ENCODE measurements at places on chromosomes 3 and 15. TPM values are rescaled to one million over a fixed set of nuclear protein-coding genes. Genes with fewer than 3 reads are reported as not detected.

CLDN18 gene
- 7.3 TPM for total RNA-seq

AP2M1 gene
- total RNA-seq, result 249 TPM

CAMKV gene
- 1.6 TPM for total RNA-seq

DNA sequence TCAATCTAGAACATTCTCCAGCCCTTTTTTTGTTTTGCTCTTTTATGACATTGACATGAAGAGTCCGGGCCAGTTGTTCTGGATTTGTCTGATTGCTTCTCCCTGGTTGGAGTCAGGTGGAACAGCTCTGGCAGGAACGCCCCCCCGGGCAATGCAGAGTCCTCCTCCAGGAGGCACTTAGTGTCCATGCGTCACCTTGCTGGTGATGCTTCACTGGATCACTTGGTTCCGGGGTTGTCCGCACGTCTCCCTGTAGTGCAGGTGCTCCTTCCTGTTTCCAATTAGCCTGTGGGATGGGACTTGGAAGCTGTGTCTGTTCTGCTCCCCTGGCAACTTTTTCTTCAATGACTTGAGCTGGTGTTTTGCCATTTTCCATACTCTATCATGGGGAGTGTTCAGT is 9.8 kb downstream of the CSK start:
- H3K27me3 ChIP-seq, result no peaks in the 10 kb centered on the region
- no peak for DNase-seq
- H3K36me3 ChIP-seq, result no peaks in the 10 kb centered on the region
- peaks cover 51% of the 10 kb centered on the region for H3K4me1 ChIP-seq

SOX14 gene
- total RNA-seq, result 0.29 TPM

GRCh38 chr15:70251246-70251990 is 153.7 kb upstream of the TLE3 start:
- peaks cover 11% of the 10 kb centered on the region for H3K27me3 ChIP-seq
- H3K4me1 ChIP-seq, result peaks cover 55% of the 10 kb centered on the region
- H3K36me3 ChIP-seq, result no peaks in the 10 kb centered on the region
- H3K27ac ChIP-seq, result peak overlapping the region; percentile 30

DNA sequence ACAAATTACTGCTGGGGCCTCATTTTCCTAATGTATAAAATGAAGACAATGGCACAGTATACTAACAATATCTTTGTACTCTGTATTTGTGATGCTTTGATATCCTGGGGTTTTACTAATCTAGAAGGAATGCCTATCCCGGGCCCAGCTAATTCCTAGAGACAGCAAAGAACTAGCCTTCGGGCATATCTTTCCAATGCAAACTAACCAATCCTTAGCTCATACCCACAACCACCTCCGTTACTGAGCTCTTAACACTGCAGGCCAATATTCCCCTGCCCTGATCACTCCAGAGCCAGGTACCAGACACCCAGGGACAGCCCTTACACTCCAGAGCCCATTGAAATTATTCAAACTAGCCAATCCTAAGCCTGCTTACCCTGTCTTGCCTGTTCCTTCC is 309.0 kb downstream of the ULK4 start:
- no peak for DNase-seq
- no peaks in the 10 kb centered on the region for H3K27me3 ChIP-seq
- H3K4me3 ChIP-seq, result no peak overlapping the region
- peaks cover 8% of the 10 kb centered on the region for H3K36me3 ChIP-seq
- no peak overlapping the region for H3K27ac ChIP-seq
- no peaks in the 10 kb centered on the region for H3K4me1 ChIP-seq

- H3K27ac ChIP-seq, result no peak overlapping the region
- H3K4me3 ChIP-seq, result no peak overlapping the region
- no peaks in the 10 kb centered on the region for H3K4me1 ChIP-seq
- peaks cover 3% of the 10 kb centered on the region for H3K36me3 ChIP-seq
Observed at GRCh38 chr3:124461838-124462632, 268.2 kb upstream of the UMPS start.

DNA sequence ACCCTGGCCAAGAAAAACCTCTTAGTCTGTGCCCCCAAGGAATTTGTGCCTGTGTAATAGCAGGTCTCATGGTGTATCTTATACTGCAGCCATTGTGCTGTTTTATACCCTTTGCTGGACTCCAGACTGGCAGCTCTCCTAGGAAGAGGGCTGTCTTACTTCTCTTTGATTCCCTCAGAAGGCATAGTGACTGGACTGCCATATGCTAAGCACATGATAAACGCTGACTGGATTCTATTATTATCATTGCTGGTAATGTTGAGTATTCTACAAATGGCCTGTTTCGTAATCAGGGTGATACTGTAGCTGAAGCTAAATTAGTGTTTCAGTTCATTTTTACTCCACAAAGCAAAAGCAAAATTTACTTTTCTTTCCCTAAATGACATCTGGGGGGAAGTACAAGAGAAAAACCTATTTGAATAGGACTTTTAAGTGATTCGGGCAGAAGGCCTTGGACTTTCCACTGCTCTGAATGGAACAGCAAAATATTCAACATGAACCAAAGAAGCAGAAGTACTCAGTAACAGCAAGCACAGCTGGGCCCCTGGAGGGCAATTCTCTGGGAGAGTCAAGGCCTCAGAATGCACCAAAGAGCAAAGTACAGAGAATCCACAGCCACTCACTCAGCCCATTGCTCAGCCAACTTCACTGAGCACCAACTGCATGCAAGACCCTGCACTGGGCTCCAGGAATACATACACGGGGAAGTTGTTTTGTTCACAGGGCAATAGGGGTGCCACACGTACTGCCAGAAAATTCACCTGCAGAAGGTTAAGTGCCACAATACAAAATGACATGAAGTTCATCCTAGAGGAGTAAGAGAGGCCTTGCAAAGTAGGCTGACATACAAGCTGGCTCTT is 7.9 kb upstream of the BCL2A1 start:
- peaks cover 20% of the 10 kb centered on the region for H3K4me1 ChIP-seq
- peaks cover 3% of the 10 kb centered on the region for H3K27me3 ChIP-seq
- no peak overlapping the region for H3K4me3 ChIP-seq

DNA sequence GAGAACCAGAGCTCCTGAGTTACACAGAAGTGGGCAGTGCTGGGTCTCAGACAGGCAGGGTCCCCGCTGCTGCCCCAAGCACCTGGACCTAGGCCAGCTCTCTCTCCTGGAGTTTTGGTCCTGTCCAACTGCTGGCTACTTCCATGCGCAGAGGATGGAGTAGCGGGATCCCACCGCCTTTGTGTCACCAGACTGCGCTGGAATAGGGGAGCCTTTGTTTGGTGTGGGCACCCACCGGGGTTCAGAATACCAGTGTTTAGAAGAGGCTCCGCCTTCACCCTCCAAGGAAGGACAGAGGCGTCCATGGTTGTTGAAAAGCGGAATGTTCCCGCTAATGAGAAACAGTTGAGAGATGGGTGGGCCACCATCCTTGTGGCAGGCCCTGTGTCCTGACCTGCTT is 154.4 kb downstream of the DNAJB8 start:
- H3K36me3 ChIP-seq, result peaks cover 3% of the 10 kb centered on the region
- H3K27me3 ChIP-seq, result no peaks in the 10 kb centered on the region
- H3K4me3 ChIP-seq, result no peak overlapping the region
- H3K4me1 ChIP-seq, result peaks cover 20% of the 10 kb centered on the region

DNA sequence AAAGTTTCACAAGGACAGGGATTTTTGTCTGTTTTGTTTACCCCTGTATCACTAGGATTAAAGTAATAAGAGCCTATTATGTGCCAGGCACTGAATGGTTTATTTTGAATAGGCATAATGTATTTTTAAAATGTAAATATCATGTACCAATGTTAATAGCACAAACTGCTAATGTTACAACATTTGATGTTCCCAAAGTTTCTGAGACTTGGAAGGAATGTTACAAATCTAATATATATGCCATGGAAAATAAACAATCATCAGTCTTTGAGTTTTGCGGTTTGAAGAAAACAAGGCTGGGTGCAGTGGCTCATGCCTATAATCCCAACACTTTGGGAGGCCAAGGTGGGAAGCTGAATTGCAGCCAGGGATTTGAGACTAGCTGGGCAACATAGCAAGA is 159.4 kb downstream of the CDIN1 start:
- no peak for DNase-seq
- no peak overlapping the region for H3K4me3 ChIP-seq
- H3K27ac ChIP-seq, result no peak overlapping the region
- no peaks in the 10 kb centered on the region for H3K4me1 ChIP-seq
- no peaks in the 10 kb centered on the region for H3K27me3 ChIP-seq
- peaks cover 20% of the 10 kb centered on the region for H3K36me3 ChIP-seq

DNA sequence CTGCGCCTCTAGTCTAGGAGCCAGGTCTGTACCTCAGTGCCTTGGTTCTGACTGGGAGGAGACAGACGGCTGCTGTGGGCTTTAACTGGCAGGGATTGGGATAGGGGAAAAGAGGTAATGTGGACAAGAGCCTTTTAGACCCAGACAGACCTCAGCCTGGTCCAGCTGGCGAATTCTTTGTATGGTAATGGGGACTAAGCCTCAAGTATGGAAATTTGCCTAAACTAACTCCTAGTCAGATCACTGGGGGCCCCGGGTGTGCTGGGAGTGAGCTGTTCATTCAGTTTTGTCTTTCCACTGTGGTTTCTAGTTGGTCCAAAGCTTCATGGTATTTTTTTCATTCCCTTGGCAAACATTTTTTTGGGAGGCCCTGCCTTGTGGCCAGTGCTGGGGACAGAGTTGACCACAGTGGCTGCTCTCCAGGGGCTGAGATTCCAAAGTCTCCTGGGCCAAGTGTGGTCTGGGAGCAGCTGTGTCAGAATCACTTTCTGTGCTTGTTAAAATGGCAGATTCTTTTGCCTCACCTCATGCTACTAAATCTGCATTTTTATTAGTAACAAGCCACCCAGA is 261.4 kb upstream of the C2CD4B start:
- DNase-seq, result no peak
- H3K4me1 ChIP-seq, result peaks cover 11% of the 10 kb centered on the region
- peaks cover 4% of the 10 kb centered on the region for H3K36me3 ChIP-seq
- no peak overlapping the region for H3K27ac ChIP-seq

STRA6 gene
- total RNA-seq, result 158 TPM

All from type B pancreatic cell (in vitro differentiated cells).